CD8-positive, alpha-beta memory T cell (primary cell): ENCODE measurements at places on chromosomes 3 and 15.

GRCh38 chr3:6551165-6551564 is 309.8 kb upstream of the GRM7 start:
- no peaks in the 10 kb centered on the region for H3K4me1 ChIP-seq
- H3K27ac ChIP-seq: no peak overlapping the region
- no peaks in the 10 kb centered on the region for H3K36me3 ChIP-seq
- no peak for DNase-seq

GRCh38 chr15:91055548-91056331 is 33.3 kb upstream of the VPS33B start:
- no peak overlapping the region for H3K27ac ChIP-seq
- H3K36me3 ChIP-seq: no peaks in the 10 kb centered on the region
- peaks cover 8% of the 10 kb centered on the region for H3K27me3 ChIP-seq

- H3K27ac ChIP-seq: no peak overlapping the region
- H3K36me3 ChIP-seq: peaks cover 3% of the 10 kb centered on the region
- no peaks in the 10 kb centered on the region for H3K27me3 ChIP-seq
These were observed 12.8 kb downstream of the ARMC8 start for GRCh38 chr3:138199851-138200250.

GRCh38 chr15:71110405-71111180 is 4.7 kb upstream of the THSD4 start:
- no peak for DNase-seq
- H3K36me3 ChIP-seq: no peaks in the 10 kb centered on the region
- no peak overlapping the region for H3K27ac ChIP-seq
- no peaks in the 10 kb centered on the region for H3K27me3 ChIP-seq
- H3K4me1 ChIP-seq: no peaks in the 10 kb centered on the region

DNA sequence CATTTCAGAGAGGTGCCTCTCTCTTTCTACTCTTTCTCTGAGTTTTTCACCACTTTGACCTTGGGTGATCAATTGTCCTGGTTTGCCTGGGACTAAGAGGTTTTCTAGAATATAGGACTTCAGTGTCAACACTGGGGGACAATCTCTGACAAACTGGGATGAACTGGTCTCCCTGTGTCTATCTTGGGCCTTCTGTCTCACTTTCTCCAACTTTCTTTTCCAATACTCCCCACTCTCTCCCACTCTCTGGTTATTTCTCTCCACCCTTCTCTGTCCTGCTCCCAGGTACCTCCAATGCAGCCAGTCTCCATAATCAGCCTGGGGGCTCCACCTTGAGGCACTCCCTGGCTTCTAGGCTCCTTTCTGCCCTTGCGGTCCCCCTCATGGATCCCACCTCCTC is 4.7 kb upstream of the ITGA11 start:
- H3K4me3 ChIP-seq: no peak overlapping the region
- no peaks in the 10 kb centered on the region for H3K36me3 ChIP-seq
- H3K27me3 ChIP-seq: peaks cover 7% of the 10 kb centered on the region

DNA sequence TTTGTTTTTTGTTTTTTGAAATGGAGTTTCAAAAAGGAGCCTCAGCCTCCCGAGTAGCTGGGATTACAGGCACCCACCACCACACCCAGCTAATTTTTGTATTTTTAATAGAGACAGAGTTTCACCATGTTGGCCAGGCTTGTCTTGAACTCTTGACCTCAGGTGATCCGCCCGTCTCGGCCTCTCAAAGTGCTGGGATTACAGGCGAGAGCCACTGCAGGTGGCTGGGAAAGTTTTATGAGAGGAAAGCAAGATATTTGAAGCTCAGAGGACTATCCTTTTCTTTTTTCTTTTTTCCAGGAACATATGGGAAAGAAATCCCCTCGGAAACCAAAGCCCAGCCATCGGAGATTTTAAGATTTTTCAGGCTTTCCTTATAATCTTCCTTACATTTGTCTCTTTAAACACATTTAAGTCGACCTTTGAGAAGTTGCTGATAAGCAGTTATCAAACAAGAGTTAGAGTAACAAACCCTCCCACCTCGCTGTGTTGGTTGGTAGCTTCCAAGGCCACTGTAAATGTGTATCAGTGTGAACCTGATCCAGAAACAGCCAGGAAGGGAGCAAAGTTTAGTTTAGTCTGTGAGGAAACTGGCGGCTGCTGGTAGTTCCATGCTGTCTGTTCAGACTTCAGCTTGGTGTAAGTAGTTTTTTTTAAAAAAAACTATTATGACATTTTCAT is 34.5 kb upstream of the MAP3K13 start:
- DNase-seq: no peak
- H3K27ac ChIP-seq: peak overlapping the region; percentile 15
- no peaks in the 10 kb centered on the region for H3K4me1 ChIP-seq
- H3K4me3 ChIP-seq: no peak overlapping the region
- no peaks in the 10 kb centered on the region for H3K27me3 ChIP-seq

GRCh38 chr3:57729334-57730045 is 26.6 kb upstream of the SLMAP start:
- no peaks in the 10 kb centered on the region for H3K36me3 ChIP-seq
- no peaks in the 10 kb centered on the region for H3K27me3 ChIP-seq
- DNase-seq: no peak
- H3K4me1 ChIP-seq: no peaks in the 10 kb centered on the region

DNA sequence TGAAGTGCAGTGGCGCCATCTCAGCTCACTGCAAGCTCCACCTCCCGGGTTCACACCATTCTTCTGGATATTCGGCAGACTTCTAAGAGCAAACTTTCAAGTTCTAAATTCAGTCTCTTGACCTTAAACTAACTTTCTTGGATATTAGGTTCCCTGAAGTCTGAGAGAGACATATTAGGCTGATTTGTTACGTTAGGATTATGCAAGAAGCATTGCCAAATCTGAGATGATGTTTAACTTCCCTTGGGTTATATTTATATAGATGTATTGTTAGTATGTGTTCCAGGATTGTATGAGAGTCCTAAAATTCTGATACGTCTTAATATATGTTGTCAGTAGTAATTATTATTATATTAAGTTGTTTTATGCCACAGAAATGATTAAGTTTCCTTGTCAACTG is 80.1 kb downstream of the SLC6A1 start:
- no peaks in the 10 kb centered on the region for H3K4me1 ChIP-seq
- no peaks in the 10 kb centered on the region for H3K36me3 ChIP-seq
- no peak for DNase-seq
- no peak overlapping the region for H3K27ac ChIP-seq
- no peak overlapping the region for H3K4me3 ChIP-seq

DNA sequence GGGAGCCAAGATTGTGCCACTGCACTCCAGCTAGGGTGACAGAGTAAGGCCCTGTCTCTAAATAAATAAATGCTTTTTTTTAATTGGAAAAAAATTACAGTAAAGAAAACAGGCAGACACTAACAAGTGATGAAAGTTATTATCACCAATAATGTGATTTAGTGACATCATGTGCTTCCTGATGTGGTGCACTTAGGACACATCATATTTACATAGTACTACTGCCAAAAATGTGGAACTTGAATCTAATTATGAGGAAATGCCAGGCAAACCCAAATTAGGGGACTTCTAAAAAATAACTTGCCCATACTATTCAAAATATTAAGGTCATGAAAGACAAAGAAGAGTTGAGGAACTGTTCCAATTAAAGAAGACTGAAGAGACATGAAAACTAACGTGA is 30.8 kb downstream of the MAP4 start:
- no peak for DNase-seq
- H3K27ac ChIP-seq: no peak overlapping the region
- H3K4me1 ChIP-seq: no peaks in the 10 kb centered on the region
- no peak overlapping the region for H3K4me3 ChIP-seq
- no peaks in the 10 kb centered on the region for H3K36me3 ChIP-seq
- H3K27me3 ChIP-seq: no peaks in the 10 kb centered on the region

DNA sequence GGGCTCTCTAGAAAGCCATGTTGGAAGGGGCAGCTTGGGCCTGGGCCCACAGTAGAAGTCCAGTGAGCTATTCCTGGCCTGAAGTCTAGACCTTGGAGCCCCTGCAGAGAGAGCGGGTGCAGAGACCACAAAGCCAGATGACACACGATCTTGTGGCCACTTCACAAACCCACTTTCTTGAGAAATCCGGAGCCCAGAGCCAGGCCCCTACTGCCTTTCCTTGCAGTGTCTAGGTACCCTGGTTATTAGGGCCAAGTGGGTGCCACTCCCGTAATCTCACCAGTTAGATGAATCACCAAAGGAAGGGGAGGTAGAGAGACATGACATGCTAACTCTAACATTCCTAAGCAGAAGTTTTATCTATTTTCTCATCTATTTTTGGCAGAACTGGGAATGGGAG is 72.5 kb upstream of the ADAMTSL3 start:
- H3K4me3 ChIP-seq: no peak overlapping the region
- H3K36me3 ChIP-seq: no peaks in the 10 kb centered on the region
- H3K4me1 ChIP-seq: no peaks in the 10 kb centered on the region
- DNase-seq: no peak
- no peaks in the 10 kb centered on the region for H3K27me3 ChIP-seq
- H3K27ac ChIP-seq: no peak overlapping the region
